ENCODE measurements at places on chromosomes 3 and 15.

GRCh38 chr3:102174312-102174712, 260.5 kb upstream of the ZPLD1 start:
- no peak for DNase-seq

- DNase-seq, result no peak
Measured at GRCh38 chr3:54087581-54088410, 34.6 kb upstream of the CACNA2D3 start.

GRCh38 chr3:194688200-194688740, 2.6 kb downstream of the FAM43A start:
- DNase-seq, result peak; percentile 53

GRCh38 chr15:46961795-46962194, 755.5 kb upstream of the SEMA6D start:
- no peak for DNase-seq

- no peak for DNase-seq
Measured at GRCh38 chr15:82165948-82166376, 96.6 kb downstream of the EFL1 start.

DNA sequence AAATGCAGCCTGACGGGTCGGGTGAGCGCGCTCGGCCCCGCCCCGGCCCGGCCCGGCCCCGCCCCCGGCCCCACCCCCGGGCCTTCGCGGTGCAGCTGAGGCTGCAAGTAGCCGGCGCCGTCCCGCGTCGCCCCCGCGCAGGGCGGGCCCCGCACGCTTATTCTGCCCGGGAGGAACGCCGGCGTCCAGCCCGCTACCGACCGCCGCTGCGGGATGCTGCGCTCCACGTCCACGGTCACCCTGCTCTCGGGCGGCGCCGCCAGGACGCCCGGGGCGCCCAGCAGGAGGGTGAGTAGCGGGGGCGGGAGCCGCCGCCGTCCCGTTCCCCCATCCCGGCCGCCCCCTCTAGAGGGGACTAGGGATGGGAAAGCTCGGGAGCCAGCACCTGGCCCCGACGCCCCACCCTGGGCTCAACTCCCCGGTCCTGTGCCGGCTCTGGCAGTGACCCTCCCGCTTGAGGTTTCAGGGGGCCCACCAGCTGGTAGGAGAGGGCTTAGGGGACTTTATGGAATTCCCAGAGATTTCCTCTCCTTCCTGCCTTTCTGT, at the start of gene MYZAP:
TSS of gene MYZAP (plus strand) at position 83 of the 546 bp plus-strand sequence. CDS start at position 214, 131 bp downstream.
- peak; percentile 61 for DNase-seq

- no peak for DNase-seq
Measured at GRCh38 chr3:107756649-107757048, 233.9 kb downstream of the BBX start.

- DNase-seq, result no peak
Measured at GRCh38 chr3:149080011-149080698, 6.2 kb downstream of the HLTF start.

- DNase-seq, result no peak
Measured at GRCh38 chr3:79245284-79246138, 522.3 kb downstream of the ROBO1 start.

DNA sequence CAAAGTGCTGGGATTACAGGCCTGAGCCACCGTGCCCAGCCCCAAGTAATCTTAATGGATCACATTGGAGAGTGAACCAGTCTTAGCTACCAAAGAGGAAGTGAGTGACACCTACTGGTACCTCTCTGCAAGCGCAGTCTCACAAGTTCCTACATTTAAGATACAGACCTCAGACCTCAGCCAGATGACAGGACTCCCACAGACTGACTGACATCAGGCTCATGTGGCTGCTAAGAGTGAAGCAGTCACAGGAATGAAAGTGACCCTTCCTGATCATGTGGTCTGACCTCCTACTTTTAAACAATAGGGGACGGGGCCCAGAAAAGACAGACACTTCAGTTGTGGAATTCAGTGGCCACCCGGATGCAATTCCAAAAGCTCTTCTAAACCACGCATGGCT, 36.3 kb upstream of the GNB5 start:
- peak; percentile 64 for DNase-seq

DNA sequence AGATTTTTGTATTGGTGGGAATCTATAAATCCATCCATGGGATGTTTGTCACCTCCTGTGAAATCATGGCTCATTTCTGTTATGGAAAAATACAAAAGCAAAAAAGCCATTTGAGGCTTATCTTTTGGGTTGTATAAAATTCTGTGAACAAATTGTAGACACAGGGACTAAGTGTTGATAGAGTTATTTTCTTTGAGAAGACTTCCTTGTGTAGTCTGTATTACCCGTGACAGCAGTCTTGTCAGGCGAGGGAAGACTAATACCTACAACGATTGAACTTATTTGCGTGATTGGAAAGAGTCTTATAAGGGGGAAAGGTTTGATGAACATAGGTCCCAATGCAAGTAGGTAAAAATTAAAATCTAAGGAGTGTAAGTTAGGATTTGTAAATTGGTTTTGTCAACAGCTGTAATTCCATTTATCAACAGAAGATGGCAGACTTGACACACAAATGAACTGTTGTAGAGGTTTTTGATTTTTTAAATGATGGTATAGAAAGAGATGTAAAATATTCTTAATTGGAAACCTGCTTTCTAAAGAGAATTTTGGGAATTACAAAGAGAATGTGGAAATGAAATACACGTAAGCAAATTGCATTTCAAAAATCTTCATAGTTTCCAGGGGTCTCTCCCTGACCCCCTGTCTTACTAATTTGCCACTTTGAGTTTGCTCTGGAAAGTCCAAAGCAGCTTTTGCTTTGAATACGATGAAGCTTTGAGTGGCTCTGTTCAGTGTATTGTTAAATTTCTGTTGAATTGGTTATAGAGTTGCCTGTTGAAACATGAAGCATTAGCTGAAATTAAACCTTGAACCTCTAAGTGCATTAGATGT, 33.2 kb downstream of the SLC25A26 start:
- no peak for DNase-seq

DNA sequence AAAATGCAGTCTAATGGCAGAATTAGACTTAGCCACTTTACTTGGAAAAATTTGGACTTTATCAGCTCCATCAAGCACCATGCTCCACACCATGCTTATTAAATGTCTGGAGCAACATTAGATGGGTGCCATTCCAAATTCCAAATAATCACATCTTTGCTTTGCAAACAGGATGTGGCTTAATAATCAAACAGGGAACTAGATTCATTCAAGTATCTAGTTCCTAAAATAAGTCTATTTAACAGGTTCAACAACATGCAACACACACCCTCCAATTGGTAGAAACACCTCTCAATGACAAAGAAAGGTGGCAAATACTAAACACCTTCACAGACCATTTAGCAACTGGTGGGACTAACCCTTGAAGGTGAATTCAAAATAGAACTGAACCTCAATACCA, 3.5 kb downstream of the HEXA start:
- DNase-seq, result no peak

- DNase-seq, result no peak
Measured at GRCh38 chr3:97815149-97815917, 6.5 kb upstream of the CRYBG3 start.

DNA sequence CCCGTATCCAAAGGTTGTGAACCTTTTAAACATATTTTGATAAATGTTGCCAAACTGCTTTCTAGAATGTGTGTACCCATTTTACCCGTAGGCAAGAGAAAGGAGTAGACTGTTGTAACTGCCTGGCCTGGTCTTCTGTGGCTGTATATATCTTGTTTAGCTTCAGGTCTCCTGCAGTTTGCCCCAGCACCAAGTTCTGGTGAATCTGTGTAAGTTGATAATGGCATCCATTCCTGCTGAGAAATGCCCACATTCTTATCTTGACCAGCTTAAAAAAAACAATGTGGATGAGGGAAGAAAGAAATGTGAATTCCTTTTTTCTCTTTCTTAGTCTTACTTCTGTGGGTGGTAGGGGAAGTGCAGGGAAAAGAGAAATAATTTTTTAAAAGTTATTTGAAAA, 53.3 kb upstream of the TLE3 start:
- no peak for DNase-seq

- no peak for DNase-seq
Measured at GRCh38 chr3:195187609-195188425, 83.1 kb downstream of the XXYLT1 start.

DNA sequence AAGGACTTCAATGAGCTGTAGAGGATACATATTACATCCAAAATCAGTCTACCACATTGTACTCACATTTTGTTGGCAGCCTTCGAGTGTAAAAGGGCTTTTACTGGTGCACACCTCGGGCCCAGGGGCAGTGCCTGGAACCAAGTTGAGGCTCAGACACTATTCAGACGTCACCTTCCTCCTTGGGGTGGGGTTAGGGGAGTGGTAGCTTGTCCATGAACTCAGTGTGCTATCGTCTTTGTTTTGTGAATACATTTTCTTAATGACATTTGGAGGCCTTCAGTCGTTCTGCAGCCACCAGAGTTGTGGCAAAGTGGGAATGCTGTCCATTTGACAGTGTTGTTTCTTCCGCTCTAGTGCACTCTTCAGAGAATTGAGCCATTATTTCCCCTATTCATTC, 114.2 kb downstream of the PGPEP1L start:
- DNase-seq, result no peak

GRCh38 chr3:192933779-192934460, 16.3 kb upstream of the MB21D2 start:
- DNase-seq, result no peak

DNA sequence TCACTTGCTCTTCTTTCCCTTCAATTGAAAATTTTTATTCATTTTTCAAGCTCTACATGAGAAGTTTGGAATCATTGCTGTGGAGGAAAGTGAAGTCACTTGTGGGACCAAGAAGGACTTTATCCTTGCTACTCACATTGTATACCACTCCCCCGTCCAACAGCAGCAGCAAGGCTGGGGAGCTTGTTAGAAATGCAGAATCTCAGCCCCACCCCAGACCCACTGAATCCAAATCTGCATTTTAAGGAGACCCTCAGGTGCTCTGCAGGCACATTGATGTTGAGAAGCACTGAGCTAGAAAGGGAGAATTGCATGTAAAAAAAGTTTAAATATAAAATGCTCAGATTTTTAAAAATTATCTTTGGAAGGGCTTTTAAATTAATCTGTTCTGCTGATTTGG, 202.3 kb upstream of the MRPL3 start:
- DNase-seq, result no peak

DNA sequence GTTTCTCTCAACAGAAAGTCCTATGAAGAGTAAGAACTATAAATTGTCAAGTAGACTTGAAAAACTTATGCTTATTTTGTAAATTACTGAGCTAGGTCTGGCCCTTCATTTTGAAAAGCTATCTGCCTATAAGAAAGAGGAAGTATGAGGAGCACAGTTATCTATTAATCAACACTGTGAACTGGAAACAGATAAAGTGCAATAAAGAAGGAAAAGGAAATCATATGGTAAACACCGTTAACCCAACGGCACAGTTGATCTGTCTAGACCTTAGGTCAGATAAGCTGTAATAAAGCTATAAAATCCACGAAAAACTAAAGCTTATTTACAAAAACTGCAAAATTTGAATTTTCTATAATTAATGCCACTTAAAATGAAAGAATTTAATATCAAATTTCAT, 242.5 kb downstream of the ZBTB20 start:
- DNase-seq, result no peak

- no peak for DNase-seq
Measured at GRCh38 chr3:74693696-74694393, 79.4 kb upstream of the CNTN3 start.
